ENCODE measurements at places on chromosomes 5 and 9. TPM values are rescaled to one million over a fixed set of nuclear protein-coding genes. Genes with fewer than 3 reads are reported as not detected.

PCDHA4 gene
- not detected for total RNA-seq

DNA sequence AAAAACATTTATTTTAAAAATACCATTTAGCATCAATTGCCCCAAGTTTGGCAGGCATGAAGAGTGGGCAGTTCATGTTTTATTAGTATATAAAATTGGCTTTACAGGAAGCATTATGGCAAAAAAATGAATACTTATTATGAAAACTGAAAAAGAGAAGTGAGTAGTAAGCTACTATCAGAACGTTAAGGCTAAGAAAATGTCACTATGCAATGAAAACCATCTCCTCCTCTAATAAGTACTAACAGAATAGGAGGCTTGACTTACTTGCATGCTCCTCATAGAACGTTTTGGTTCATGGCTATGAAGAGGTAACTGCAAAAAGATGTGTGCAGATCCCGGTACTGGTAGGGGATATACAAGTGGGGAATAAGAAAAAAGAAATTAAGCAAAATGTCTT lies 23.6 kb downstream of the TICAM2 start:
- no peak for DNase-seq

GRCh38 chr9:134490446-134490845 lies 151.2 kb upstream of the COL5A1 start:
- DNase-seq: no peak

- no peak for DNase-seq
These were observed 981.7 kb downstream of the NR2F1-AS1 start for GRCh38 chr5:92599217-92599810.

DNA sequence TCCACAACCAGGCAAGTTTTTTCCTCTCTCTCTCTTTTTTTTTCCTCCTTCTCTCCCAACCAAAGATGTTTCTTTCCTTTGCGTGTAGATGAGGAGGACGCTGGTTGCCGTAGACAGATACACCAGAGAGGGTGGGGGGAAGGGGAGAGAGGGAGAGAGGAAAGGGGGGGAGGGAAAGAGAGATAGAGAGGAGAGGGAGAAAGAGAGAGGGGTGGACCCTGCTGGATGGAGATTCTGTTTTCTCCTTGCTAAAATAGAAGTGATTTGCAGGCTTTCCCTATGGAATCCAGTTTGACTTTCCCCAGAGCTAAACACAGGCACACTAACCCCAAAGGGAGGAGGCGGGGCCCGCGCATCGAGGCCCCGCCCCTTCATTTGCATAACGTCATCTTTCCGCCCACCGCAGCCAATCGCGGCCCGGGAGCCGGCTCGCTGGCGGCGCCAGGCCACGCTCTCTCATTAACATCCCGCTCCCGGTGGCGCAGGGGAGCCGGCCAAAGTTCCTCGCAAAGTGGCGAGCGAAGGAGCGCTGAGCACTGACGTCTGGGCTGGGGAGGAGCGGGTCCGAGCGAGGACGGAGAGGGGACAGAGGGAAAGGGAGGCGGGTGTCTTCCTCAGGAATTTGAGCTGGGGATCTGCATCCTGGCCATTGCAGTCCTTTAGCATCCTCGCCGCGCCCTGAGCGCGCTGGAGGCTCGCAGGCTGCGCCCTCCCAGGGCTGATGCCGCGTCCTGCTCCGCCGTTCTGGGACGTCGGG lies 487 bp upstream of the EBF1 start:
- peak; percentile 87 for DNase-seq

DNA sequence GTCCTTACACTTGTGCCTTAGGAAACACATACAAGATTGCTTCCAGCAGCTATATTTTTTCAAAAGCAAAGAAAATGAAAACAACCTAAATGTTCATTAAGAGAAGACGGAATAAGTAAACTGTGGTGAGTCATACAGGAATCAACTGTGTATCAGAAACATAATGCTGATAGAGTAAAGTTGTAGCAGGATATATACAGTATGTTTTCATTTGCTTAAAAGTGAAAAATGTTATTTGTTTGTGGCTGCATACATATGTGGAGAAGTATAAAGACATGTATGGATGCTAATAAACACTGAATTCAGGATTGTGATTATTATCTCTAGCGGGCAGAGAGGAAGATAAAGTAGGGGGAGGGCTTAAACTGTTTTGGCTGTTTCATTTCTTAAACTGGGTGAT lies 8.3 kb downstream of the DCTN4 start:
- DNase-seq: no peak
